ENCODE measurements at places on chromosomes 2 and 18.

DNA sequence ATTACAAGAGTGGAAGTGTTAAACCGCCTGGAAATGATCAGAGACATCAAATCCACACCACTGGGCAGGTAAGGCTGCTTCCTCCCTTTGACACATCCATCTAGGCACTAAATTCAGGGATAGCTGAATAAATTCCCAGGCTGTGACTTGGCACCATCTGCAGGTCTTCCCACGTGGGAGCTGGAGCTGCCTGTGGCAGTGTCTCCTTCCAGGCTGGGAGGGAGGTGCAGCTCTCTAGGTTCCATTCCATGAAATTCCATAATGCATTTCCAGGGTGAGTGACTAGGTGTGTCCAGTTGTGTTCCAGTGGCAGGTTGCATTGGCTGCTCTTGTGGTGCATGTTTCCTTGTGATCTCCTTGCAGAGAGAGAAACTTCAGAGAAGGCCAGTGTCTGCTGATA, 188.9 kb upstream of the CXCR4 start:
- no peak for DNase-seq

DNA sequence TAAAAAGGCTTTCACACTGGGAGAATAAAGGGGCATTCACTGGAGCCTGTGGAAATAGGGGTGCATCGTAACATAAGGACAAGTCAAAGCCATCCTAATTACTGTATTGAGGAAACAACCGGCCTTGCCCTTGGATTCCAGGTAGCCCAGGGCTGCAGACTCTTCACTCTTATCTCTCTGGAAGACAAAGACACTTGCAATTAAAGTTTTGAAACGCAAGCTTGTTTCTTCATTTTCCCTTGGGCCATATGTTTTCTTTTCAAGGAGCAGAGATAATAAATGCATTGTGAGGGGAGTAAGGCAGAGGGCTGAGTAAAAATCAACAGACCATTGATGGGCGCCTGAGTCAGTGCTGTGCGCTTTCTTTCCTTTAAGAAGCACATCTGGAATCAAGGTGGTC, 11.5 kb downstream of the TNFRSF11A start:
- no peak for DNase-seq

DNA sequence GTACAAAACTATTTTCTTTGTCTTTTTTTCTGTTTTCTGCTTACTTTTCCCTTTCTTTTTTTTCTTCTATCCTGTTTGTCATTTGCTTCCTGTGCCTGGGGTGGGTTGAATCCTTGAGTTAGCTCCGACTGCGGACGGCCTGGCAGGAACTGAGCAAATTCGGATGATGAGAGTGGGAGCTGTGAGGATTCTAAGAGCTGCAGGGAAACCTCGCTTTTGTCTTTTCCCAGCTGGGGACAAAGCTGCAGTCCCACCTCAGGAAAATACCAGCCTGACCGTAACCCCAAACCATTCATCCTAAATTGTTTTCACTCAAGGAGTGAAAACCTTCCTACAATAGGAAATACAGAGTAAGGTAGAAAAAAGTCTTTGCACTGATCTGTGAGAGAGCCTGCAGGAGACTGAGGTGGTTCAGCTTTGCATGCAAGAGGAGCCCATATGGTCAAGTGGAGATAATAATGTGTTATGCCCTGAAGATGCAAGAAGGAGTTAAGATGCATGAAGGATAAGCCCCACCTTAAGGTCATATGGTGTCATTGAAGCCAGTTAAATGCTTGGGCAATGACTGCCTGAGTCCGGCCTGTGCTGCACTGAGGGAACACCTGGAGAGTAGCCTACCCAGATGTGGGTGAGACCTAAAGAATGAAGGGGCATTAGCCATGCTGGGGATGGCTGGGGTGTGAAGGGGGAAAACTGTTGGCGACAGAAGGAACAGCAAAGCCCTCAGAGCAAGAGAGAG, 31.7 kb upstream of the ARL4C start:
- no peak for DNase-seq

GRCh38 chr2:67876176-67876575, 186.6 kb downstream of the C1D start:
- no peak for DNase-seq

GRCh38 chr2:213149294-213149875, 2.0 kb downstream of the IKZF2 start:
- DNase-seq = no peak
